ENCODE measurements at places on chromosomes 2 and 18.

DNA sequence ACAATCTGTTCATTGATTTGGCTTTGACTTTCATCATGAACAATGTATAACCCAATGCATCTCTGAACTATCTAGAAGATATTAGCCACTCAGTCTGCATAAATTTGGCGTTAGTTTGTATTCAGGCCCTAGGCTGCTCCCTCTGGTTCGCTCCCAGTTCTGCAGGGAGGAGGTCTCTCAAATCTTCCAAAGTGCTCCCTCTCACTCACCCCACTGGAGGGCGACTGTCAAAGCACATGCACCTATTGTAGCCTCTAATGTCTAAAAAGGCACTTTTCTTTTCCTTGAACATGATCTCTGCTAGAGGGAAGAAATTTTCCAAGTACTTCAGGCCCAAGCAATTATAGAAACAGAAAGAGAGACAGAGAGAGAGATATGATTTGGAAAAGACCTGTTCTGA is 291.5 kb downstream of the TDRD15 start:
- no peak for DNase-seq

DNA sequence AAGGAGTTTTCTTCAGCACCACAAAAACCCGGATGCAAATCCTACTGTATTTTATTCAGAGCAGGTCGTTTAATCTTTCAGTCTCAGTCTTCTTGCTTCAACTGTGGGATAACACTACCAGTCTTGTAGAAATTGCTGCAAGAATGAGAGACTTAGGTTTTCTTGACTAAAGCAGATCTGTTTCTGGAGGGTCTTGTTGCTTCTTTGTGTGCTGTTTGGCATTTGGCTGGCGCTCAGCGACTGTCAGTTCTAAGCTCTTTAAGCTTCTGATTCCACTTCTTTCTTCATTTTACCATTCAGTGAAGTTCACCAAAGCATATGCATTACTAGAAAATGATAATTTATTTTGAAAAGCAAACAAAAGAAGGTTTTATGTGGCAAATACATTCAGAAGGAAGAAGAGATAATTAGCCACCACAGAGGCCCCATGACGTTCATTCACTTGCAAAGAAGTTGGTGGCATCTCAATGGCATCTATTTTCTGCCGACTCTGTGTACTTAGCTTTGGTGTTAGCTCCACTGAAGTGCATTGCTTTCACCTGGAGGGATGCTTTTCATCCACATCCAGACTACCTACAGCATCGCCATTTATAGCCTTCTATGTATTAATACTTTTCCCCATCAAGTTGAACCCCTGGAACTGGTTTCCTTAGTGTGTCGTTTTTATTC is 53.7 kb downstream of the TRIB2 start:
- no peak for DNase-seq

- DNase-seq = no peak
Measured at GRCh38 chr18:79657342-79657996, 22.1 kb upstream of the CTDP1 start.

DNA sequence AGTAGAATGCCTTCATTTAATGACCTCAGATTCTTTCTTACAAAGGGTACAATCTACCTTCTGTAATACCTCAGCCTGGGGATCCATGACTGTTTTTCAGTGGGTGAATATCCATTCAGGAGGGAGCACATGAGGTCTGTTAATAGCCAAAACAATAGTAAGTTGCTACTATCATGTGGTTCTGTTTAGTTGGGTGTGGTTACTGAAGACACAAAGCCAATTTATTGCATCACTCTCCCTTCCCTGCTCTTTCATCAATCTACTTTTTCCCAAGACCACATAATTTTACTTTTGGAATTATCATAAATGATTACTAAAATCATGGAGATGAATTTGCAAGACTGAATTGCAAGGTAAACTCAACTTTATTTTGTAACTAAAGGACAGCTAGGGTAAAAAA is 254.2 kb downstream of the GALNT13 start:
- peak; percentile 1 for DNase-seq

DNA sequence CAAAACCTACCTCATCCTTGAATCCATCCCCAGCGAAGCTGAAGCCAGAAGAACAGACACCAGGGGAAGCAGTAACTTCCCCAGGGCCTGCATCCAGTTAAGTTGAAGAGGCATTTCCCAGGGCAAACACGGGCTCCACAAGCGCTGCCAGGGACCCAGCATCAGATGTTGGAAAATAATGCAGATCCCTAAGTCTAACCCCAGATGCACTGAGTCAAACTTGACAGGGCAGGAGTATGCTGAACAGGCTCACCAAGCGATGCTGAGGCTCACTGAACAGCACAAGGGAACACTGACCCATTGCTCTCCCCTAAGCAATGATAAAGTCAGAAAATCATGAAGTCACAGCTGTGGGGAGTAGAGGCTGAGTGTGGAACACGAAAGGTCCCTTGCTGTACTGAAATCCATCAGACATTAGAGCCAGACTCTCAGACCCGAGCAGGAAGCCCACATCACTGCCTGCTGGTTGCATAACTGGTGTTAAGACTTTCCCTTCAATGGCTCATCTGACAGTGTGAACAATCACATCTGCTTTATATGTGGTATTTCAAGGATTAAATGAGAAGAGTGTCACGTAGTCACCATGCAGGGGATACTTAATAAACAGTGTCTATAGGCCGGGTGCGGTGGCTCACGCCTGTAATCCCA is 36.2 kb downstream of the TNS1 start:
- DNase-seq = peak; percentile 66

GRCh38 chr2:111201214-111201613 is 80.5 kb downstream of the BCL2L11 start:
- DNase-seq = no peak

DNA sequence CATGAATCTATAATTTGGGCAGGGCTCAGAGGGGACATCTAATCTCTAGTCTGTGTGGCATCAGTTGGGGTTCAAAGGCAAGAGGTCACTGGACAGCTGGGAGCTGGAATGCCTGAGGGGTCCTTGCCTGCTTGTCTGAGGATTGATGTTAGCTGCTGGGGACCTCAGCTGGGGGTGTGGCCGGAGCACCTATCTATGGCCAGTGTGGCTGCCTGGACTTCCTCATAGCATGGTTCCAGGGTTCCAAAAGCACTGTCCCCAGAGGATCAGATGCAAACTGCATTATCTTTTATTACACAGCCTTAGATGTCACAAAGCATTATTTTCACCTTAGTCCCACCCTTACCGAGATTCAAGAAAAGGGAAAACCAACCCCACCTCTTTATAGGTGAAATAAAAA is 38.6 kb upstream of the YPEL5 start:
- DNase-seq = no peak

DNA sequence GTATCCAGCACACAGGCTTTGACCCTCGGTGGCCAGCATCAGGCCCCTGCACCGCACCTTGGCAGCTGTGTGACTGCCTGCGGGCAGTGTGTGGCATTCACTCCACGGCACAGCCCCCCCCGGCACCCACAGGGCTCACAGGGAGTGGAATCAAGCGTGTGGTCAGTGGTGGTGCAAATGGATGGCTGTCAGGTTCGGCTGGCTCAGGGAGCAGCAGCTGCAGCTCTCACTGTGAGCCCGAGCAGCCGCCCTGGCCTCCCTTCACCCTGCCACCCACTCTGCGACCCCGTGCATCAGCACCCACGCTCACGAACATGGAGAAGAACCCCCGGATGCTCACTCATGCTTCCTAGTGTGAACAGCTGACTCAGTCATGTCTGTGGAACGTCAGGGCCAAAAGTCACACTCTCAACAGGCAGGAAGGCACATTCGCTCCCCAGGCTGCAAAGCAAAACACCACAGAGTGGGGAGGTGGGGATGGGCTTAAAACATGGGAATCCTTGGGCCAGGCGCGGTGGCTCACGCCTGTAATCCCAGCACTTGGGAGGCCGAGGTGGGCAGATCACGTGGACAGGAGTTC is 41.5 kb upstream of the GPC1 start:
- peak; percentile 22 for DNase-seq

- no peak for DNase-seq
Measured at GRCh38 chr2:174563530-174564282, 33.9 kb downstream of the WIPF1 start.

DNA sequence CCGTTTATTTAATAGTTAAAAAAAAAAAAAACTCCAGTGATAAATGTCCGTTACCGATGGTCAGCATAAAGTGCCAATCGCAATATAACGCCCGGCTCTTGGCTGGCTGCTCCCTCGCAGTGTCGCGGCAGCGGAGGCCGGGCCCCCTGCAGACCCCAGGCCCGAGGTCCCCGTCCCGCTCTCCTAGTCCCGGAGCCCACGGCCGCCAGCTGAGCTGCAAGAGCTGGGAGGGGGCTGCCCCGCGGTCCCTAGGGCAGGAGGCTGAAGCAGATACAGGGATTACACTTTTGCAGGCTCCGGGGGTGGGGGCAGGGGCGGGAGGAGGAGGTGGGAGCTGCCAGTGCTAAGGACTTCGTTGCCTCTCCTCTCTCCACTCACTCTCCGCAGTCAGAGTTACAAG is 6.9 kb downstream of the OSR1 start:
- no peak for DNase-seq

GRCh38 chr2:56287508-56287907 is 103.7 kb downstream of the CCDC85A start:
- peak; percentile 18 for DNase-seq

GRCh38 chr2:226758921-226759640 is 40.5 kb downstream of the IRS1 start:
- DNase-seq = peak; percentile 71

DNA sequence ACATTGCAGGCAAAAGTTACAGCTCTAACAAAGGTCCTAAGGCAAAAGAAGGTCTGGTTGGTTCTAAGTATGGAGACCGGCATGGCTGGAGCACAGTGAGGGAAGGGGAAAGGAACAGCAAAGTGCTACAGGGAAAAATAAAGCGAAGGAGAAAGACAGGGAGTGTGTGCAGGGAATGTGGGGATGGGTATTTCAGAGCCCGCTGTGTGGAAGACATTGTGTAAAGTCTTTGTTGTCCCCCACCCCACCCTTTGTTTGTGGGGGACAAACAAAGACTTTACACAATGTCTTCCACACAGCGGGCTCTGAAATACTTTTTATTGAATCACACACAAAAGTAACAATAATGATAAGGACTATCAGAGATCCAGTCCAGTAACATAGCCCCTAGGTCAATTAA is 28.9 kb upstream of the C2orf15 start:
- no peak for DNase-seq

DNA sequence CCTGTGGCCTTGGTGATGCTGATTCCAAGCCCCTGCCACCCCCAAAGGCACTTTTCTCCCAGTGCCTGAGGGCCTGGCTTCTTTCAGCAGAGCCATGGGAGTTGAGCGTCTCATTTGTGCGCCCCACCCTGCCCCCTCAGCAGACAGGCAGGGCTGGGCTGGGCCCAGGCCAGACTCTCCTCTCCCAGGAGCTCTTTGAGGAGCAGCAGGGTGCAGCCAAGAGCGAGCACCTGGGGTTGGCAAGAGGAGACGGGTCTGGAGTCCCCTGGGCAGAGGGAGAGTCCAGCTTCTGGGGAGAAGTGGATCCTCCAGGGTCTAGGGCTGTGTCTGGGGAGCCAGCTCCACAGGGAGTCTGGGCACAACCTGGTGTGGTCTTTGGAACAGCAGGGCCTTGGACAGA is 21.2 kb downstream of the NPPC start:
- no peak for DNase-seq

DNA sequence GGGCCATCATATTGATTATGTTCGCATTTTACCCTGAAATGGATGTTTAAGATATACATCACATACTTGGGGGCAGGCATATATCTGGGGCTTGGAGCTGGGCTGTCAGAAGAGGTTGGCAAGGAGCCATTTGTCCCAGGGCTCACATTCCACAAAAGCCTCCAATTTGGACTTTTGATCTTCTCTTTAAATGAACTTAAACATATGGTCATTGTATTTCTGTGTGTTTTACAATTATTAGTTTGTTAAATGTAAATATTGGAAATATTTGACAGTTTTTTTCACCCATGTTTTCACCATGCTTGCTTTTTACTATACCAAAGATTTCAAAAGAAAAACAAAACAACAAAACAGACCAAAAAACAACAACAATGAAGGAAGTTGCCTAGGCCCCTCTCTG is 165.8 kb upstream of the MEIS1 start:
- DNase-seq = no peak

- DNase-seq = peak; percentile 57
Measured at GRCh38 chr18:55275039-55275901, 312.7 kb downstream of the TCF4 start.

GRCh38 chr2:224405412-224405811 is 3.5 kb upstream of the FAM124B start:
- DNase-seq = no peak

DNA sequence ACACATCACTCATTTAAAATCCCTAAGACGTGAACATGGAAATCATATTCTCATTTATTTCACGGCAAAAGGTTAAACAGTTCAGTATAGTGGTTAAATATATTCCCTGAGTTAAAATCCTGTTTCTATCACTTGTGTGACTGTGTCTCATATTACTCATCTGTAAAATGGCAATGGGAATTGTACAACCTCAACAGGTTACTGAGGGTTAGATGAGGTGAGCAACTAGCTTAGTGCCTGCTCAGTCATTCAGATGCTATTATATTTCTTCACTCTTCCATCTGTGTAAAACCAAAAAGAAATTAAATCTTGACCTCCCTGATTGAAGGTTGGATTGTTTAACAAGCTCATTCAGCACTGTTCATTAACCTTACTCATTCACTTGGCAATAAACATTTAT is 212.4 kb upstream of the STK17B start:
- DNase-seq = no peak

DNA sequence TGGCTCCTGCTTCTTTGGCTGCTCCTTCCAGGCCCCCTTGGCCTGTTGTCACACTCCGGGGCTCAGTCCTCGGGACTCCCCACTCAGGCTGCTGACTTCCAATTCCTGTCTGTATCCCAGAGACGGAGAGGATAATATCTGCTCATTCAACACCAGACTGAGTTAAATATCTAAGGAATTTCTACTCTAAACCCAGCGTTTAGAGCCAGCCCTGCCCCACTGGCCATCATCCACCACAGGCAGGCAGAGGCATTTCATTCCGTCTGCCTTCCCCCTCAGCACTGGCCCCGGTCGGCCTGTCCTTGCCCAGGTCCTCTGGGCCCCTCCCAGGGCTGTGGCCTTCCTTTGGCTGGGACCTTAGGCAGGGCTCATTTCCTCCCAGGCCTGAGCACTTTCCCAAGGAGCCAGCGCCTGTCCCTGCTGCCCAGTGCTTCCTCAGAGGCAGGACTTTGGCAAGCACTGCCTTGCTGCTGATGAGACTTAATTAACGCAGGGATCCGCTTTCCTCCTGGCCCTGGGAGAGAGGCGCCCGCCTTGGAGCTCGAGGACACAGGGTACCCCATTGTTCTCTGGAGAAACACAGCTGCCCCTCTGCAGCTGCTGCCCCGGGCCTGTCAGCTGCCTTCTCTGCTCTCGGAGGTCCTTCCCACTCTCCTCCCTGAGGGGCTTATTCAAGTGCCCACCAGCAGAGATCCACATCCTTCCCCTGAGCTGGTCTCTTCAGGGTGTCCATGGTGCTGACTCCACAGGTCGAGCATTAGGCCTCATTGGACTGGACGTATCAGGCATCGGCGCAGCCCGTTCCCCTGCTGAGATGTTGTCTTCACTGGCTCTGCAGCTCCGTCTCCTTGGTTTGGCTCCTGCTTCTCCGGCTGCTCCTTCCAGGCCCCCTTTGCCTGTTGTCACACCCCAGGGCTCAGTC is 42.8 kb downstream of the ATOH8 start:
- no peak for DNase-seq

GRCh38 chr2:180787330-180787729 is 193.1 kb upstream of the UBE2E3 start:
- peak; percentile 64 for DNase-seq
